ENCODE measurements at places on chromosomes 5 and 9.
A peak's percentile ranks its signal among the peaks of the same experiment; 100 is the strongest.

DNA sequence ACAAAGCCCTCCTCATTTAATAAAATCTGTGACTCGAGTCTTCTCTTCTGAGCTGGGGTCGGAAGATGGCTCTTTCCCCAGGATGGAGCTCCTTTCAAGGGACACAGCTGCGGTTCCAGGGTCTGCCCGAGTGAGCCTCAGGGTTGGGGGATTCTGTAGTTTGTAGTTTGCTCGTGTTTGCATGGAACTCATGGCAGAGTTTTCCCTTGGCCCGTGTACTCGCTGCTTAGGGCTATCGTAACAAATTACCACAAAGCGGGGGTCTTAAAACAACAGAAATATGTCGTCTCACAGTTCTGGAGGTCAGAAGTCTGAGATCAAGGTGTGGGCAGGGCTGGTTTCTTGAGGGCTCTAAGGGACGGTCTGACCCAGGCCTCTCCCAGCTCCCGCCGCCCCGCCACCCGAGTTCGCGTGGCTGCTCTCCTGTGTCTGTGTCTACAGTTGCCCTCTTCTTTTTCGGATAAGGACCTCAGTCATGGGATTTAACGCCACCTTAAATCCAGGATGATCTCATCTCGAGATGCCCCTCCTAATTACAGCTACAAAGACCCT is 13.9 kb upstream of the LPCAT1 start:
- DNase-seq, result no peak

GRCh38 chr9:110752766-110753165 is 84.2 kb downstream of the MUSK start:
- DNase-seq, result peak; percentile 57

- no peak for DNase-seq
These were observed 23.7 kb downstream of the RFK start for GRCh38 chr9:76370396-76371023.

DNA sequence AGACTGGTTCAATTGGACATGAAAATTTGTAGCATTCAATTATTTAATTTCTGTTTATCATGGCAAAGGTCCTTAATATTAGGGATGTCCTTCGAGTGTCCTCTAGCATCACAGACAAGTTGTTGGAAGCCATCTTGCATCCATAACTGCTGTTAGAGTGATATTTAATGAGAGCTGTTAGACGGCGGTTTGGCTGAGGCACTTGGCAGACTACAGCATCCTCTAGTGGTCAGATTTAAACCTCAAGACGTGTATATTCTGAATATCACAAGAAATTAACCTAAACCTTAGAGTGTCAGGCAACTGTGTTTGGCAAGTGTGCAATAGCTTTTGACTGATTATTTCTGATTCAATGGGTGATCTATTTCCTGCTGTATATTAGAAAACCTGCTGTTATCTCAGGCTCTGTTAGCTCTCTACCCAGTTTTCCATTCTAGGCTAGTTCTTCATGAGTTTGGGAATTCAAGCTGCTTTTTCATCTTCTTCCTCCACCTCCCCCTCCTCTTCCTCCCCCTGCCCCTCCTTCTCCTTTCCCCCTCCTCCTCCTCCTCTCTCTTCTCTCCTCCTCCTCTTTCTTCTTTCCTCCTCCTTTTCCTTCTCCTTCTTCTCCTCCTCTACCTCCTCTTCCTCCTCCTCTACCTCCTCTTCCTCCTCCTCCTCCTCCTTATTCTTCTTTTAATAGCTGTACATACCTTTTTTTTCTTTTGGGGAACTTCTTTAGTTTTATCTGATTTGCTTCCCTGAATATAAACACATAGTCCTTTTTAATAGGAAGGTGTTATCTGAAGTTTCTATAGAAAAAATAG is 8.6 kb downstream of the SPINK1 start:
- DNase-seq, result peak; percentile 40

DNA sequence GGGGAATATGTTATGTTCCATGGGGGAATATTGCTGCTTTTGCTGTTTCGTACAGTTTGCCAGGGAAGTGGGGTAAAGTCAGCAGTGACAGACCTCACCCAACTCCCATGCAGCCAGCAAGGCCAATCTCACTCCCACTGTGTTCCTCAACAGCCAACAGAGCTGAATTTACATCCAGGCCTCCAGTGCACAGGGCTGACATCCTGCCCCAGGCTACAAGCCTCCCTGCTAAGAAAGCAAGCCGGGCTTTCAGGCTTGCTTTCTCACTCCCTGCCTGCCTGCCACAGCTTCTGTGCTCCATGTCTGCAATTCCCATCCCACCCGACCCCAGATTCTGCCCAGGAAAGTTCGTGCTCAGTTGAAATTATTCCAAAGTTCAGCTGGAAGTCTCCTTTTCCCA is 25.5 kb upstream of the SNCAIP start:
- no peak for DNase-seq

DNA sequence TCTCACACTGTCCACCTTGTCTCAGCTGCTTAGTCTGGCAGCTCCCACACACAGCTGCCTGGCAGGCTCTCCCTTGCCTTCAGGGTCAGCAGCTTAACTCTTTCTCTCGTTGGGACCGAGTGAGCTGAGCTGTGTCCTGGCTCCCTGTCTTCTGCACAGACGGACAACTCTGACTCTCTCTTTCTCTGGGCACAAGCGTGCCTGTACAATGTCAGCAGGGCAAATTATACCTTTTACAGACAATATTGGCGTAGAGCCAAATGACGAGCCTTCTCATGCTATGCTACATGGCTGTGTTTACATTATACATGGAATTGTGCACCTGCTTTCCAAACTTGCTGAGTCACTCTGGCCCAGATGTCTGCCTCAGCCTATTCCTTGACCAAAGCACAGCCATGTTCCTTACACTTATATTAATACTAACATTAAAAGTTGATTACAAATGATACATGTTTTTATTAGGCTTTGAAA is 188.6 kb downstream of the CYLC2 start:
- DNase-seq, result no peak

- peak; percentile 25 for DNase-seq
These were observed 47.3 kb upstream of the SLC30A5 start for GRCh38 chr5:69046375-69046957.
